ENCODE measurements at places on chromosomes 4 and X.
A peak's percentile ranks its signal among the peaks of the same experiment; 100 is the strongest.

- peak; percentile 72 for DNase-seq
Observed at GRCh38 chr4:2243681-2244380, 1.9 kb upstream of the HAUS3 start.

DNA sequence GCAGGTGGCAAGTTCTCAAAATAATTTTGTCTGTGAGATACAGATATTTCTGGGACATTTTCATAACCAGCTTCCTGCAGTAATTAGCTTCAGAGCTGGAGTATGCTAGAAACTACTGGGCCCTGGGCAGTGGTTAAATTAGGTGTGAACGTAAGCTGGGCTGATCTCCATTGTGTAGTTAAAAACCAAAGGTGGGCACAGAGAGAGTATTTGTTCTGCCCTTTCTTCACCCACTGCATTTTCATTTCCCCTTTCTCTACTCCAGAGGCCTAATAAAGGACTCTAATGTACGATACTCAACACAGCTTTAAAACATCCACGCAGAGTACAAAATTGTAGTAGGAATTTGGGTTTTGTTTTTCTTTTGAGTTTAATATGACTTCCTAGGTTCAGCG, 252.7 kb downstream of the SPRY1 start:
- no peak for DNase-seq

GRCh38 chr4:124745985-124746801, 33.7 kb upstream of the ANKRD50 start:
- no peak for DNase-seq

DNA sequence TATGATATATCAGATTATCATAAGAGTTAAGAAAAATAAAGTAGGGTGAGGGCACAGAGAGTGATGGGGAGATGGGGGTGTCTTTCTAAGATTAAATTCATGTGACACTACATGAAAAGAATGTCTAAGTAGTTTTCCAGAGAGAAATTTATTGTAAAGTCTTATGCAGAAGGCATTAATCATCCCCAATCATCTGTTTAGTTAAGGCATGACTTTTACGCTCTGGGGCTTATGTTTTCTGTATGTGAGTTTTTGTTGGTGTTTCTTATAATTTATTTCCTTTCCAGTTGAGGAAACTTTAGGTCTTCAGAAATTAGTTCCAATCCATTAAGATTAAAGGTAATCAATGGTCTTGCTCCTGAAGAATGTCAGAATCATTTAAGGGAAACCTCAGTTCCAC, 383.0 kb upstream of the GALNT7 start:
- no peak for DNase-seq

- DNase-seq: no peak
Observed at GRCh38 chr4:94165256-94165655, 42.4 kb upstream of the SMARCAD1 start.

DNA sequence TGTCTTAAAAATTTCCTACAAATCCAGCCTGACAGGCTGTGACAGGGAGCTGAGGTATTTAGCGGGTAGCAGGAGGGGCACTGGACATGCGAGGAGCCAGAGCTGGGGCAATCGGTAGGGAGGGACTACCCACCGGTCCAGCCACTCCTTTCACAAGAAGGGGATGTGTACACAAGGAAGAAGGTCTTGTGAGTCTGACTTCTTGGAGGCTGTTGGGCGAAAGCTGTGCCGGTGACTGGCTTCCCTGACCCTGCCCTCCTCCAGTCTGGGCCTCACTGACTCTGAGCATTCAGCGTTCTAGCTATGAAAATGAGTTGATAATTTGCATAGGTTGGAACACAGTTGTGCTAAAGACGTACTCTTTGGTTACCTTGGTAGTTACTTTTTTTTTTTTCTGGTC, 12.7 kb upstream of the CXCL8 start:
- no peak for DNase-seq

DNA sequence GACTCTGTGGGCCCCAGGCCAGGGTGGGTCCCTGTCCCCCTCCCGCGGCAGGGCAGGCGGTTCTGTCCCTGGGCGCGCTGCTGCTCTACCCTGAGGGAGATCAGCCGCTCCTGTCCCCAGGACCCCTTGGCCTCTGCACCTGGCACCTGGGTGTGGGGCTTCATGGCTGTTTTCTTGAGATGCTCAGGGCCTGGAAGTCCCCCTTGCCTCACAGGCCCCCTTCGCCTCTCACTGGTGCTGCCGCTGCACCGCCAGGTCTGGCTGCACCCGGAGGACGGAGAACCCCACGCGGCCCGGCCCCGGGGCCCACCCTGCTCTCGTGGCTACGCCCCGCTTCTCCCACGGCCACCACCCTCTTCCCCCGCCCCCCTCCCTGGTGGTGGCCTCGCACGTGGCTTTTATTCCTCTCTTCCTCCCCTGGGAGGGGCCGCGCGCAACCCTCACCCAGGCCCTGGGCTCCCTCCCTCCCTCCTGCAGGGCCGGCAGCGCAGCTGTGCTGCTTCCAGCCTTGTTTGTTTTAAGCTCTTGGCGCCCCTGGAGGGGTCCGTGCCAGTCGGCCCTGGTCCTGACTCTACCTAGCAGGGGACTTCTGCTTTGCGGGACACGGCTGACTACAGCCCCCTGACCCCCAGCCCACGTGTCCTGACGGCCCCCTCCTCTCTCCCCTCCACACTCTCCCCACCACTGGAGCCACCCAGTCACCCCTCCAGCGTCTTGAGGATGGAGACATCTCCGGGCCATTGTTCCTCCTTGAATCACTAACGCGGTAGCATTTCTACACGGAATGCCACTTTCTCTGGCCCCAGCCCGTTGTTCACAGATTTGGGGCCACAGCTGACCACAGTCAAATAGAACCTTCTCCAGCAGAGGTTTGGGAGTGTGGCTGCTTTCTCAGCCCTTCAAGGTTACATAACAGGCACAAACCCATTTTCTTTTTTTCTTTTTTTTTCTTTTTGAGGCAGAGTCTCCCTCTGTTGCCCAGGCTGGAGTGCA, 20.6 kb upstream of the CLDN24 start:
- no peak for DNase-seq

GRCh38 chrX:29813174-29813573, 402.2 kb upstream of the MAGEB2 start:
- DNase-seq: no peak

DNA sequence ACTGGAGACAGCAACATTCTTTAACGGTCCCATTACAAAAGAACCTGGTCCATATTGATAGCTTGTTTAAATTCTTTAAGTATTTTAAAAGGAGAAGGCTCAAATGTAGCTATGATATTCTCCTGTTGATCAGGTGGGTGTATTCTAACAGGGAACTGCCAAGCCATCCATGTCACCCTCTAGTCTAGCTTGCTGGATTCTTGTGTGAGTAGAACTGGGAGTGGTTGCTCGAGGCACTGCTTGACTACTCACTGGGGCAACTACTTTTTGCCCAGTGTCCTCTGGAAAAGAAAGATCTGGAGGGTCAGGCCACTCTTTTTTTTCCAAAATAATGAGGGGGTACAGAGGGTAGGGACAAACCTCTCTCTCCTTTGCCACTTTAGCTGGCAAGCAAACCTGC, 155.1 kb downstream of the ZNF518B start:
- no peak for DNase-seq

- DNase-seq: peak; percentile 71
Observed at GRCh38 chr4:4344915-4345527, 41.9 kb upstream of the NSG1 start.

- no peak for DNase-seq
Observed at GRCh38 chrX:10847333-10847732, 226.9 kb upstream of the MID1 start.

DNA sequence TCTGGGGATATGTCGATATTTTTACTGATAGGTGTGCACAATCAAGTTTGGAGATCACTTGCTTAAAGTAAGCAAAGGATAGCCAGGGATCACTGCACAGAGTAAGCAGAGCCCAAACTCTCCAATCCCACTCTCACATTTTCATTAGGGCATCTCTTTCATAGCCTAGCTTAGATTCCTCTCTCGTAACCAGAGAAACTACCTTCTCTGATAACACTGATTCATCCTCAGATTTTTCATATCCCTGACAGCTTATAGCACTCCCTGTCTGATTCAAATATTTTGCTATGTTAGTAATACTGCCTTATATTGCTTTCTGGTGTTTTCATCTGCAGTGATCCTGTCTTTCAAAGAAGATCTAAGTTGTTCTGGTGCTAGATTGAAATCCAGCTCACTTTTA, 123.7 kb downstream of the CBLL2 start:
- DNase-seq: no peak

DNA sequence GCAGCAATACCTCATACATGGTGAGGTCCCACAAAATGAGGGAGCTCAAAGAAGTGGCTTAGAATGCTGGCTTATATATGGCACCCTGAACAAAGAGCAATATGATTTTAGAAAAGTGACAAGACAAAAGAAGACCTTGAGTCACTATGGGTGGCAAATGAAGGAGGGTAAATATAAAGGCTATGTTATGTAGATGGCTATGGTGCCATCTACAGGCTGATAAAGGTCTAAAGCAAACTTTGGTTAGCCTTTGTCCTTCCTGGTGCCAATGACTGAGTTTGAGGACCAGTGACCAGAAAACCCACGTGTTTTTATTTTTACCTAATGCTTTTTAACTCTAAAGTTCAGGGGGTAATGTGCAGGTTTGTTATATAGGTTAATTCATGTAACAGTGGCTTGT, 151.8 kb downstream of the CCNG2 start:
- DNase-seq: peak; percentile 59

GRCh38 chr4:2824329-2824835, 19.3 kb upstream of the ADD1 start:
- DNase-seq: no peak

DNA sequence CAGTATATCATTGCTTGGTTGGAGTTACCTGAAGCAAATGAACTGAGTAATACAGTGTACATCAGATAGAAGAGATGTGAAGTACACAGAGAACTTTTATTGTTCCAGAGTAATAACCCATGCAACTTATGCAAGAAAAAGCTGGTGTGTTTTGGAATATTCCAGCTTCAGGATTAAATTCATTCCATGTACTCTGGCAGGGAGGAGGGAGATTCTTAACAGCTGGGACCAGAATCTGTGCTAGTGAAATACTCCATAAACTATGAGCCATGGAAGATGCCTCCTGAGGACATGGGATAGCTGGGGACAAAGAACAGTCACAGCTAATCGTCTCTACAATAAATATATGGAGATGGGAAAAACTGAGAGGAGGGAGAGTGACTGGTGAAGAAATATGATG, 101.6 kb upstream of the OTUD4 start:
- no peak for DNase-seq

DNA sequence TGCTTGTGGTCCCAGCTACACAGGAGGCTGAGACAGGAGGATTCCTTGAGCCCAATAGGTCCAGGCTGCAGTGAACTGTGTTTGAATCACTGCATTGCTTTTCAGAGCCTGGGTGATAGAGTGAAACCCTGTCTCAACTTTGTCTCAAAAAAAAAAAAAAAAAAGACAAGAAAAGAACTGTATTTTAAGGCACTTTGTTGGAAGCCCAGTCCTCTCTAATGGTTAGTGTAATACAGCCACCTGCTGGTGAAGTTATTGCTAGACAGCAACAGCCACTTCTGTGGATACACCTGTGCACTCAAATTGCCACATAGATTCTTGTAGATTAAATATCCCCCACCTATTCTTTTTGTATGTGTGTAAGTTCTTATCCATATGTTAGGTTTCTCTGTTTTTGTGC, 10.1 kb upstream of the FGG start:
- DNase-seq: peak; percentile 88

DNA sequence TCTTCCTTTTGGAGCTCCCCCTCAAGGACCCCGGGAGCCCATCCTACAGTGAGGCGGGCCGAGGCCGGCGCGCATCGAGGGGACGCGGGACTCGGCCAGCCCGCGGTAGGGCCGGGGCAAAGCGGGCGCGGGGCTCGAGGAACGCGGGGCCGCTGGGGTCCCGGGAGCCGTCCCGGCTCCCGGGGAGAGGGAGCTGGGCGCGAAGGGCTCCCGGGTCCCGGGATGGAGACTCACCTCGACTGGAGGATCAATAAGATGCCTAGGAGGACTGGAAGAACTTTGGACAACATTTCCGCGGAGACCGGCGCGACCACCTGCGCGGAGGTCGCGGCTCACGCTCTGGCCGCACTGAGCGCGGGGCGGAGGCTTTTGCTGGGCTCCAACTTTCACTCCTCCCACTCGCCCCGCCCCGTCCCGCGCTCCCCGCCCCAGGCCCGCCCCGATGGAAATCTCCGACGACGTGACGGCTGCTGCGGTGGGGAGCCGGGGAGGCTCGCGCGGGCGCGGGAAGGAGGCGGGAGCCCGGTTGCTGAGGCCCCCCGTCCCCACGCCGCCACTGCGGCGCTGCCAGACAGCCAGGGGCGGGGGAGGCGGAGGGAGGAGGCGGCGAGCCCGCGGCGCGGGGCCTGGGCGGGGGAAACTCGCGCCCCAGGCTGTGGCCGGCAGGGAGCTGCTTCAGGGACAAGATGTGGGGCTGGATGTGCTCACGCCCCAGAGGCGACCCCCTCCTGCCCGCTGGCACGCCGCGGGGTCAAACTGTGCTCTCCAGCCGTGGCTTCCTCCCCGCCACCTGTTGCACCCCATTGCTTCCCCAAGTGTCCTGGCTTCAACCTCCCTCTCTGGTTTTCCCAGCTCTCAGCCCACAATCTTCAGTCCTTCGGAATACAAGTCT, at the start of gene GABRE:
Gene GABRE, minus strand, starts transcription at position 341 of the 892 bp plus-strand sequence. Its CDS starts 51 bp downstream, at position 290.
- no peak for DNase-seq

- no peak for DNase-seq
Observed at GRCh38 chrX:2360731-2361130, 140.0 kb downstream of the DHRSX start.

GRCh38 chr4:26496207-26496783, 6.0 kb upstream of the CCKAR start:
- peak; percentile 21 for DNase-seq

DNA sequence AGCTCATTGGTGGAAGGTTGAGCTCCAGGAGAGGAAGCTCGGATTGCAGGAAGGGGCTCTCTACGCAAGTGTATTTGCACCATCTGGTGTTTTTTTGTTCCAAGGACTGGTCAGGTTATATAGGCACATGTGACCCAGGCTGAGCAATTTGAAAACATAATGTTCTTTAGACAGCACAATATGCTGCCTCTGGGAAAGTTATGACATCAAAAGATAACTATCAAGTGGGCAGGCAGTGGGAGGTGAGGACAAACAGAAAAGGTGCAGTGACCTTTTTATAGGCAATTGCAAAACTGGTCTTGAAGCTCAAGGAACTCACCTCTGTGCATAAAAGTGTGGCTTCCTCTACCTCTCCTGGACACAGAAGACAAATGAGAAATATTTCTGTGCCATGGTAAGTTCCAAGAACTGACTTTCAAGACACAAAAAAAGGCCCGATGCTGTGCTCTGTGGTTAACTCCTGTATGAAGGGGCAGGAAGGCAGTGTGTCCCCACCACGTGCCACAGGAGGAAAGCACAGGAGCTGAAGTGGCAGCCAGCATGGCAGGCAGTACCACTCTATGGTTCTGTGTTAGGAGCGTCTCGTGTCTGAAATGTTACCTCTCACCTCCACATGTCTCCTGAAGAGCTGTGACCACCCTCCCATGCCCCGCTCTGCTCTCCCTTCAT, 128.6 kb downstream of the SHROOM3 start:
- no peak for DNase-seq

Measured in Karpas-422 (cell line).